ENCODE measurements at places on chromosomes 2 and 18. TPM values are rescaled to one million over a fixed set of nuclear protein-coding genes. Genes with fewer than 3 reads are reported as not detected.

The CASP10 gene
- total RNA-seq = 68.7 TPM

The TYMS gene
- total RNA-seq = 22.6 TPM

The GRHL1 gene
- total RNA-seq = 0.37 TPM

The COL6A3 gene
- total RNA-seq = 14.6 TPM

The GCA gene
- total RNA-seq = 12.9 TPM

The INPP5D gene
- total RNA-seq = 45.3 TPM

The ACVR1C gene
- total RNA-seq = 0.17 TPM

Measured in dermis blood vessel endothelial cell (primary cell).